Urinary bladder (tissue), 4 donors: ENCODE measurements at places on chromosomes 11 and 22.

GRCh38 chr11:6544921-6545850 lies 48.1 kb downstream of the DNHD1 start:
- DNase-seq: no peak

DNA sequence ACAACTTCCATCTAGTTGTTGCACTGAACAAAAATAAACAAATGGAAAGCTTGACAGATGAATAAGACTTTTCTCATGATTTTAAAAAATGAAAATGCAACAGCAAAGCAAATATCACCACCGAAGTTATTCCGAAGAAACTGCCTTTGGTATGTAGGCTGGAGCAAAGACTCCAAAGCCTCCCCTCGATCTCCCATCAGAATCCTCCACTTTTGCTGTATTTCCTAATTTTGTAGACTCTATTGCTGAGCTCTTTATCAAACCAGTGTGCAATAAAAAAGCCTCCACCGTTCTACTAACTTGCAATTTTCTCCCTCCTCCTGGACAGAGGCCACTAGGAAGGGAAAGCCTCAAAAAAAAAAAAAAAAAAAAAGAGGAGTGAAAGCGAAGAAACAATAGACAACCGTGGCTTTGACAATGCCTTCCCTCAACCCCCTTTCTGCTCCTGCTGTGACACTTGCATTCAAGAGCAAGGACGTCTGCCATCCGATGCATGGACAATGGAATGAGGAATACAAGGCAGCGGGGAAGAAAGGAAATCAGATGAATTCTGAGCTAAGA lies 190.9 kb upstream of the BLID start:
- no peak for DNase-seq

- no peak for DNase-seq
These were observed 46.5 kb downstream of the POLD3 start for GRCh38 chr11:74638869-74639268.

GRCh38 chr11:8807544-8808225 lies 103.3 kb upstream of the AKIP1 start:
- DNase-seq: no peak

GRCh38 chr22:47218671-47219070 lies 456.2 kb downstream of the TBC1D22A start:
- no peak for DNase-seq

DNA sequence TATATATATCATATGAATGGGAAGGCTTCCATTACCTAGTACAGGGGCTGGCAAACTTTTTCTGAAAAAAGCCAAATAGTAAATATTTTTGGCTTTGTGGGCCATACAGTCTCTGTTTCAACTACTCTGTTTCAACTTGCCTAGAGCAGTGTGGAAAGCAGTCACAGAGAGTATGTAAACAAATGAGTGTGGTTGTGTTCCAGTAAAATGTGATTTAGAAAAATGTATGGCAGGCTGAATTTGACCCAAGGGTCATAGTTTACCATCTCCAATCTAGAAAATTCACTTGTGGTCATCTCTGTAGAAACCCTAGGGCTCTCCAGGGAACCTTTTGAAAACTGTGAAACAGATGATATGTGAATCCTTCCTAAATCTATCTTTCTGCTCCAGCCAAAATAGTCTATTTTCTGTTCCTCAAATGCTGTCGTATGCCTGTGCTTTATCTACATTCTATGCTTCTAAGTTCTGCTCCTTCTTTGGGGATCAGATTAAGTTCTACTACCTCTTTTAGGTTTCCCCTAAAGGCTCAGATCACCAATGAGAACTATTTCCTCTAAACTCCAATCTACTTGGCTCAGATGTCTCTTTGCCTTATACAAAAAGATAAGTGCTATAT lies 356.2 kb downstream of the METTL15 start:
- DNase-seq: no peak

DNA sequence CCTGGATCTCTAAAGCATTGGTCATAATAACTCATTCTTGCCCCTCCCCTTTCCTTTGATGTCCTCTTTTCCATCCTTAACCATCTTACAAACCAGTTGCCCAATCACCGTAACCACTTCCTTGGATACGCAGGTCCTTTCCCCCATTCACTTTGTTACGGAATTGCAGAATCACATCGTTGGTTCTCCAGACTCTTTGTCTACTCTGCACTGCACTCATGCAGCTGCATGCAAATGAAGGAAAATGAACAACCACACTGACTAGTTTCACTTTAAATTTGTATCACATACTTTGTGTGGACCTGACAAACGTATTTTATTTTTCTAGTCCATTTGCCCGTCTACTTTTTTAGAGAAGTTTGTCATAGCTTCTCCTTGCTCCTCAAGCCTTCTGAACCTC lies 69.9 kb downstream of the SLC5A12 start:
- DNase-seq: no peak

- DNase-seq: no peak
These were observed 37.0 kb downstream of the KIAA1671 start for GRCh38 chr22:24989541-24989951.

DNA sequence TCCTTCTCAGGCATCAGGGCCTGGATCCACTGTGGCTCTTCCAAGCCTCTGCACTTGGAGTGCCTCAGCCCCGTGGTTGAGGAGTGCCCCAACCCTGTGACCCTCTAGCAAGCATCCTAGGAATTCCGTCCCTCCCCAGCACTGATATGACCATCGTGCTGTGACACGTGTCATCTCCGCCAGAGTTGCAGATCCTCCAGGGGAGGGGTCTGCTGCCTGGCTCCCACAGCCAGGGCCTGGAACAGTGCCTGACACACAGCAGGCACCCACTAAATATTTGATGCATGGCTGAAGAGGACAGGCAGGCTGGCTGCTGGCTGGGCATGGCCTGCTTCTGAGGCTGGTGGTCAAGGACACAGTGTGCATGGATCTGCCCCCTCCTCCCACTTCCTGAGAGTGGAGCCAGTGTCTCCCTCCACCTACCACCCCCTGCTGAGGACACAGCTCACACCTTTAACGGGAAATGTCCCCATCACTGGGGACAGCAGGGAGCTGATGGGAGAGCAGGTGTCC lies 1.7 kb upstream of the CD81 start:
- no peak for DNase-seq

DNA sequence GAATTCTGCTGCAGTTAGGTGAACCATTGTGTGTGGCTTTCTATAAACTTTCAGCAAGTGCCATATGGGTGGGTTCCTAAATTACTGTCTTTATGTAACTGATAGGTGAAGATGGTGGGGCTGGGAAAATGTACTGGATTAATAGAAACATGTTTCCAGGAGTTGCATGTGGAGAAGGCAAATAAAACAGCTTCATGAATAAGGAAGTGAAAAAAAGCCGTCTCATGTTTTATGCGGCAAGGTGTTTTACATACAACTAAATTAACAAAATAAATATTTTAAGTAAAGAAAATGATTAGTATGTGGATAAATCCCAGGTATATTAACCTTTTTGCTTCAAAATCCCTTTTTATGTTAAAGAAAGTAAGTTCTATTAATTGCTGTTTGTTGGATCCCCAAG lies 67.2 kb downstream of the EXT2 start:
- DNase-seq: no peak

DNA sequence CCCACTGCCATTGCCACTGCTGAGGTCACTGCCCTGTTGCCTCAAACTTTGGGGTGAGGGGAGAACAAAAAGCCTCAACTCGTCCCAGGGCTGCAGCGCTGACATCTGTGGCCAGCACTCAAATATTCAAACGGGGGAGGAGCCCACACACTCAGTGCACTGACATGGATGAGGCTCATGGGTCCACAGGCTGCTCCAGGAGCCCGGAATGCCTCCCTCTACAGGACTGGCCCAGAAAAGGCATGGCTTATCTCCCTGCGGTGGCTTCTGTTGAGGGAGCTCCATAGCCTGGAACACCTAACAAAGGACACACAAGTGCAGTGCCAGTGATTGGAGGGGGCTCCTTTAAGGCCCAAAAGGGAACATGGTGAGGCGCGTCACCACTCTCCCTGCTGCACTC lies 341.1 kb upstream of the LUZP2 start:
- no peak for DNase-seq

DNA sequence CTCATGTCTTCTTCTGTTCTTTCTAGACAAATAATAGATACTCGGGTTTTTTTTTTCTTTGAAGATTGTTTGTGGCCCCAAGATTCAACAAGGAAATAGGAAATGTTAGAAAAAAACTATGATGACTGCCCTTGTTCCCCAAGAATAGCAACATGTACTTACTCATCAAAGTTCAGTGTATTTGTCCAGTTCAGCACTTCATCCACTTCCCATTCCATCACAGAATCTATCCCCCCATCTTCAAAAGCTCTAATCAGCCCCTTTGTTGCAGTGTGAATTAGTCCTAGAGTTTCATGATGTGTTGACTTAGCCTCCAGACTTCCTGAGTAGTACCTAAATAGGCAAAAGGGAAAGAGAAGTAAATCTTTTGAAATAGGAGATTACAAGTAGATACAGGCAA lies 74.3 kb downstream of the C11orf65 start:
- DNase-seq: no peak

DNA sequence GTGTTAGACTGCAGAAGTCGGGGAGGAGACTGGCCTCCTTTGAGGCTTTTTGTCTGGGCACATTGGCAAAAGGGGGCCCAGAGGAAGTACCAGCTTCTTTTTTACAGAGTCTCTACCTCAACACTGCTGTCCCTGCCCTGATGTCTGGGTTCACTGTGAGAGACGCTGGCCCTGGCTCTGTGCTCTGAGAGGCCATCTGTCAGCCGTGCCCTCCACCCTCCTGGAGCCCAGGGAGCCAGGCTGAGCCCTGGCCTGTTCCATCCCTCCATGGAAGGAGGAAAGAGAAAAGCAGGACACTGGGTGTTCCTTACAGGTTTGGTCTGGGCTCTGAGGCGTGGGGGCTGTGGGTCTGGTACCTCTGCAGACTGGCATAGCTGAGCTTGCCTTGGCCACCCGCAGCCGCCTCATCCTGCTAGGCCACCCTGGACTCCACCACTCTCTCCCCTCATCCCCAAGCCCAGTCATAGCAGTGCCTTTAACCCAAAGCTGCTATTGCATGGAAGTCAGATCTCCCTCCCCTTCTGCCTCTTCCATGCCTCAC lies 105.5 kb upstream of the PARVA start:
- DNase-seq: no peak

GRCh38 chr11:9180784-9181183 lies 84.4 kb downstream of the DENND5A start:
- no peak for DNase-seq

- no peak for DNase-seq
These were observed 30.9 kb downstream of the C11orf58 start for GRCh38 chr11:16769386-16769785.

DNA sequence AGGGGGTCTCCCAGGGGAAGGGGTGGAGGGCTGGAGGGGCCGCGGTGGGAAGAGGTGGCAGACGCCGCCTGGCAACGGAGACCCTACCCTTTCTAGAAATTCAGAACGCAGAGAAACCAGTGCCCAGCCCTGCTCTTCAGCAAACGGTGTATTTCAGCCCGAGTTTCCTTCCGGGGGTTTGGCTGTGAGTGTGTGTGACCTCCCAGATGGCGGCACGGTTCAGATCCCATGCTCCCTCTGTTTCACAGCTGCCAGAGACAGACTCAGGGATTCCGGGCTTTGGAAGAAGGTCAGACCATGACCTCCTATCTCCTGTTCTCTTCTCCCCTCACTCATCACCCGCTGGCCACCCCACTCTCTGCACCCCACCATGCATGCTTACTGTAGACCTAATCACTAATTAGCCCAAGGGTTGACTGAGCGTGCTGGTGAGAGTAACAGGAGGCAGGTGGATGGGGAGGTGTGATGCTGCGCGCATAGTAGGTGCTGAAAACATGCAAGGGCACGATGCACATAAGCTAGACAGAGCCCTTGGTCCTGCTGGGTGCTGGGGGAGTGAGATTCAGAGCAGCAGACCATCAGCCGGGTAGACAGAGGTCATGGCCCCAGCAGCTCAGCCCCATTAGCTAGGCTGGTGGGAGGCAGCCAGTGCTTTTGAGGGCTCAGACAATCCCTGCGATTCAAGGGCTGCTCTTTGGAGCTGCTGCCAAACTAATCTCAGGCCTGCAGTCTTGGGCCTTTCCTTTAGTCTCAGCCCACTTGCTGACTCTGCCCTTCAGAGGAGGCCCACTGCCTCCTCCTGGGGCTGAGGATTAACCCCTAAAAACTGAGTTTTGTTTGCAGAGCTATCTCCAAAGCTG lies 256.5 kb upstream of the CADM1 start:
- DNase-seq: no peak
